ENCODE measurements at places on chromosomes 7 and 10. TPM values are rescaled to one million over a fixed set of nuclear protein-coding genes. Genes with fewer than 3 reads are reported as not detected.

- DNase-seq: no peak
Observed at GRCh38 chr7:4659551-4660286, 22.4 kb upstream of the FOXK1 start.

- no peak for DNase-seq
Observed at GRCh38 chr10:60388709-60389301, 870 bp downstream of the ANK3 start.

DNA sequence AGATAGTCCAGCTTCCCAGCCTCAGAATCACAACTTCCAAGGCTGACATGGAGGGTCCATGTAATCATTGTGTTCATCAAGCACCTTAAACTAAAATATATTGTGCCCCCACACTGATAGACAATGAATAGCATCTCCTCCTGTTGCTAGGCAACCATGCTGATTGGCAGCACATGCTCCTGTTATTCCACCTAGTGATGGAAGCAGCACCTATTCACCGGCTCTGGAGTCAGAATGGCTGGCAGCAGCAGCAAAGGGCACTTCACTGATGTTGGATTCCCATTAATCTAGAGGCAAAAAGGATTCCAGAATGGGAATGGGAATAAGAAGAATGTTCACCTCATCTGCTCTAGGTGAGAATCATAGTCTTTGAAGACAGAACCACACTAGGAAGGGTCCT lies 55.0 kb downstream of the RELN start:
- no peak for DNase-seq

DNA sequence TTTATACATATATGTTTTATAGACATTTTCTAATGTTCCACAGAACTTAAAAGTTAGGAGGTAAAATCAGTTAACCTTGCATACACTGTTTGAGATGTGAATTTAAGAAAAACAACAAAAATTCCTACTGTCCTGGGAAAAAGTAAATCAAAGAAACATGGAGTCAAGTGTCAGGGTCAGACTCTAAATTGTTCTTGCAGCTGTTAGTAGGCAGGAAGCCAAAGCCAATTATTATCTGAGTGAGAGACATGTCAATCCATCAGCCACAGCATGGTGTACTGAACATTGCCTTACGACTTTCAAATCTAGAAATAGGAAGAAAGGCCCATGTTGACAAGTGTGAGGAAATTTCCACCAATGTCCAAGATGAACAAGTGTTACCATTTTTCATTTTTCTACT lies 461.2 kb upstream of the MBL2 start:
- no peak for DNase-seq

DNA sequence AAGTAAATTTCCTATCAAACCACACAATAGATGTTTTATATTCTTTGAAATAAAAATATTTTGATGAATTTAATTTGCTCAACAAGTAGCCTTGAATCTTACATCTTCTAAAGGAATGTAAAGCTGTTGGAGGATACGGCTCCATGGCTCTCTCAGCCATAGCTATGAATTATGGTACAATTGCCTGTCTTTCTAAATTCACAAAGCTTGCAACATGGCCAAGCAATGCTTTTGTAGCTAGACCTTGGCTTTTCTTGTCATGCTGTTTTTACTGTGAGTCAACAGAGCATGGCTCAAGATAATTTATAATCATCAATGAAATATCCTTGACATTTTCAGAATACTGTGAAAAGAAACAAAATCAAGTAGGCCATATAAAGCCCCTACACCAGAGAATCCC lies 286.7 kb downstream of the CACNA2D1 start:
- no peak for DNase-seq

GRCh38 chr10:132232023-132232951 lies 45.5 kb downstream of the DPYSL4 start:
- DNase-seq: no peak

DNA sequence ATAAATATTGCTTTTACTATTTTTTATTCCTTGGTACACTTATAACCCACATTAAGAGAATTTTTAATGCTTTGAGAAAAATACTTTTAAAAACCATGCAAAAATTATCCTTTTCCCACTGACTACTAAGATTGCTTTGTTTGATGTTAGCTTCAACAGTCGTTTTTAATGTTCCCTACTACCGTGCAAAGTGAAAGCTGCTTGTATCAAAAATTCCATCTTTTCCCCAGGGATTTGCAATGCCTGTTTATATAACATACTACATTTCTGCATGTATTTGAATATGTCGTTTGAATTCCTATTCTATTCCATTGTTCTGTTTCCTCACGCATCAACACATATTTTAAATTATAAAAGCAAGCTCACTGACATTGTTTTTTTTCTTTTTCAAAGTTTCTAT lies 54.4 kb downstream of the TFPI2 start:
- DNase-seq: no peak

- no peak for DNase-seq
Observed at GRCh38 chr10:102767428-102768160, 23.8 kb downstream of the WBP1L start.

GRCh38 chr7:139772873-139773272 lies 4.9 kb downstream of the HIPK2 start:
- no peak for DNase-seq

DNA sequence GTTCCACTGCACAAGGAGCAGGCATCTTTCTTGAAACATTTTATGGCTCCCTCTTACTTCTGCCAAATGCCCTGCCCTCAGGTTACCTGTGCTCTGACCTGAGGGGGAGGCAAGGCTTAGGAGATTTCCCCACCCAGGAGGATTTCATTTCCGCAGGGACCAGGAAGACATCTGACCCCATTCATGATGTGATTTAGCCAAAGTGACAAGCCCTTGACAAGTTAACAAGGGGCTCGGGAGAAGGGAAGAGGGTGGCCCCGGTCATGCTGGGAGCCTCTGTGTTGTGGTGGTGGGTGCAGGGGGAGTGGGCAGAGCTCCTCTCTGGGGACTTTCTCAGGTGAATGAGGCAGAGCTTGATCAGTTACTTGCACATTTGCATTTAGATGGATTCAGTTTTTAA lies 18.9 kb downstream of the GIMAP5 start:
- no peak for DNase-seq

- DNase-seq: no peak
Observed at GRCh38 chr10:27319752-27320431, 79.3 kb upstream of the ACBD5 start.

DNA sequence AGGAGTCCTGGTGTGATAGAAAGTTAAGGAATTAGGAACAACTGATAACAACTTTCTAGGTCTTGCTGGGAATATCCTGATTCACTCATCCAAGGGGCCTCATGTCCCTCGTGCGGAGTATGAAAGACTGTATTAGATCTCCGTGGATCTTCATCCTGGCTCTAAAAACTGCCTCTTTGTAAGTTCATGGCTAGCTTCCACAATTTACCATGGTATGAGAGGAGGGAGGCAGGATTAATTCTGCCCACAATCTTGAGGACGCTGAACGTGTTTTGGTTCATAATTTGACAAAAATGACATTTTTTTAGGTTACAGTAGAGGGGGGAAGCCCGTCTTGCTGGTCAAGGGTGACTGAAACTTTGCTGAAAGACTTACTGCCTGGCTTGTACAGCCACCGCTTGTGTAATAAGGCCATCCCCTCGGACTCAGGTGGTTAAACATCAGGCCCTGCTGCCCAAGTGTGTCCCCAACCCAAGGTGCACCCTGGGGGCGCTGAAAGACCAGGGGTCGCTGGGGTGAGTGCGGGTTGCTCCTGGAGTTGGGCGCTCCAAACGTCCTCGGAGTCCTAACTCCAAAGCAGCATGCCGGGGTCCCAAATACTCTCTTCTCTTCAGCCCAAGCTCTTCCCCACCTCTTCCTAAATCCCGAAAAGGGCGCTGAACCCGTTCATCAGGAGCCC lies 733 bp downstream of the HIBADH start:
- DNase-seq: peak; percentile 9

DNA sequence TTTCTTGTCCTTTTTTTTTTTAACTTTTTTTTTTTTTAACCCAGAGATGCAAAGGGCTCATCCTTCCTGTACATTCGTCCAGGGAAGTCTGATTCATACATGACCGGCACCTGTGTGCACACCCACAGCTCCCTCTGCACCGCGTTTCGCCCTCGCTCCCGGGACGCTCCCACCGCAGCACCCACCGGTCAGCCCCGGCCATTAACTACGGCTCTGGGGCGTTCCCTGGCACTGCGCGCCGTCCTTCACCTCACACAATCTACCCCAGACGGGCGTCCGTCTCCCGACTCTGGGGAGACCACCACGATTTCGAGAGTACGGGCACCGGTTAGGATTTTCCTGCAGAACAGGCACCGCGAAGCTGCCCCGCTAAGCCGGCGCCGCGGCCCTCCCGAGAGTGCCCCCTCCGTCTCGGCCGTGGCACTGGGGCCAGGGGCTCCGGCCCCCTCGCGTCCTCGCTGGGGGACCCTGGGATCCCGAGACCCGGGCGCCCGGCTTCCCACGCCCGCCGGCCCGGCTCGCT lies 452 bp downstream of the ATE1 start:
- DNase-seq: no peak

GRCh38 chr7:127635659-127636285 lies 16.2 kb upstream of the SND1 start:
- no peak for DNase-seq

DNA sequence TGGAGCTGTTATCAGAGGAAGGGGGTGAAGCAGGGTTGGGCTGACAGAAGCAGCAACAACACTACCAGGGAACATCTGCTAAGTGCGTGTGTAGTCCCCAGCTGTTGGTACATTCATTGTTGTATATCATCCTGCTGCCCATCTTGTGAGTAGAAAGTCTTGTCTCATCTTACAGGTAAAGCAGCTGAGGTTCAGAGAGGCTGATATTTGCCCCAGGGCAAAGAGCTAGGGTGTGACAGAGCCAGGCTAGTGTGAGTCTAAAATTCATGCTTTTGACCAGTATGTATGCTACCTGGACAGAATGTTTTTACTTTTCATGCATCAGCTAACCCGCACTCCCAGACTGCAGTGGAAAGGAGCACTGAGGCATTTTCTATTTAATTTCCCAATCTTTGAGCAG lies 221.6 kb downstream of the STK31 start:
- DNase-seq: no peak

GRCh38 chr10:114516356-114516755 lies 112.1 kb upstream of the AFAP1L2 start:
- DNase-seq: no peak

GRCh38 chr7:137073571-137074325 lies 205.3 kb downstream of the CHRM2 start:
- no peak for DNase-seq

DNA sequence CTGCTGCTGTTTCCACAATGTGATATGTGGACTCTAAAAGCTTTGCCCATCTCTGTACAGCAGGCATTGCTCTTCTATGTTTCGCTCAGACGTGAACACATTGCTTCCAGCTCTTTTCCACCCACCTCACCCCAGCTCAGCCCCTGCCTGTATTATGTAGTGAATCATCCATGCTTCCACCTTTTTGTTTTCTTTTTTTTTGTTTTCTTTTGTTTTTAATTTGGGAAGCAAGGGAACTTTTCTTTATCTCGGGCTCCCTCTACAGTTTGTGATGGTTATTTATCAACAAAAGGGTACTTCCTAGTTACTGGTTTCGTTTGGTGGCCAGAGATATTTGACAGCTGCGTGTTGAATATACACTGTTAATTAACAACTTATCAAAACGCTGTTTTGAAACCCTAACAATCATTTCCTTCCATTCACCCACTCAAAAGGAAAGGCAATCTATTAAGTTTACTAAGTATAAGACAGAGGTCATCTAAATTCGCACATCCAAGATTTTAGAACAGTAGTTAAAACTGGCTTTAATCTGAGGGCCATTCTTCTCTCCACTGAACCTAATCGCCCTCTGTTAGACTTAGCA lies 127.9 kb upstream of the STK17A start:
- DNase-seq: no peak

DNA sequence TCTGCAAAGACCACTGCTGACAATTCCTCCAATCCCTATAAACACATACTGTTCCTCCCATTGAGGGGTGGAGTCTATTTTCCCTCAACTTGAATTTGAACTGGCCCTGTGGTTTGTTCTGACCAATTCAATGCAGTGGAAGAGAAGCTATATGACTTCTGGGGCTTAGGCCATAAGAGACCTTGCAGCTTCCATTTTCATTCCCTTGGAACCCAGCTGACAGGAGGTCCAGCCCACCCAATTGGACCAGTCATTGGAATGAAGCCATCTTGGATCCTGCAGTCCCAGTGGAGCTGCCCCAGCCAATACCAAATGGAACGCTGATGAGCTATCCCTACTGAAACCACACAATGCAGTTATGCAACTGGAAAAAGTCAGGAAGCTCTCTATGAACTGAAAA lies 8.9 kb upstream of the TMED4 start:
- DNase-seq: no peak

VAX1 gene
- 0.23 TPM for total RNA-seq

PNLIPRP1 gene
- total RNA-seq: not detected

PSTK gene
- 5.8 TPM for total RNA-seq

XRCC2 gene
- total RNA-seq: 28.2 TPM

TSPAN33 gene
- total RNA-seq: 16.7 TPM

NKX2-3 gene
- total RNA-seq: not detected
